ENCODE measurements at places on chromosomes 6 and 20.

- DNase-seq: no peak
Observed at GRCh38 chr20:21129861-21130260, 4.0 kb downstream of the KIZ start.

- no peak for DNase-seq
Observed at GRCh38 chr6:113458368-113459010, 398.7 kb upstream of the MARCKS start.

DNA sequence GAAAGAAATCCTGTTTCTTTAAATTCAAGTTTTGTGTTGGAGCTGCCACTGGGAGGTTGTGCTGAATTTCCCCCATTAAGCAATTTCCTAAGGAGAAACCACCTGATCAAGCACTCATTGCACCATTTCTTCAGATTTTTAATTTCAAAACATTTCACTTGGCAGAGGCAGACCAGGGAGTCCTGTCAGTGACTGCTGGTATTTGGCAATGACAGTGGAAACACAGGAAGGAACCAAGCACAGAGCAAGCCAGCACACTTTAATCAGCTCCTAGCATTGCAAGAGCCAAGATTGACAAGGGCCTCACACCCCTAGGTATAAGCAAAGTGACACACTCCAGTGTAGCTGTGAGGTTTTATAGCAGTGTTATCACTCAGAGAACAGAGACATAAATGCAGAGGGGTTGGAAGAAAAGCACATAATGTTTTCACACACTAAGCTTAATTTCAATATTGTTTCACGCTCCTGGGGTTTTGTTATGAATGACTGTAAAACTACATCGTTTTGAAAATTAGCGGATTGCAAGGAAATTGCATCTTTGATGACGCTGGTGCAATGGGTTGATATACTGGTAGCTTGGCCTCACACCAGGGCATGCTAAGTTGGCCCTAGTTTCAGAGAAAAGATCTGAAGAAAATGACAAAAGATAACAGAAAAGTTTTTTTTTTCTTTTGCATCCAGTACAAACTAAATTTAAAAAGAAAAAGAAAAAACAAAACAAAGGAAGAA, 768.4 kb downstream of the TFAP2A start:
- DNase-seq: no peak

DNA sequence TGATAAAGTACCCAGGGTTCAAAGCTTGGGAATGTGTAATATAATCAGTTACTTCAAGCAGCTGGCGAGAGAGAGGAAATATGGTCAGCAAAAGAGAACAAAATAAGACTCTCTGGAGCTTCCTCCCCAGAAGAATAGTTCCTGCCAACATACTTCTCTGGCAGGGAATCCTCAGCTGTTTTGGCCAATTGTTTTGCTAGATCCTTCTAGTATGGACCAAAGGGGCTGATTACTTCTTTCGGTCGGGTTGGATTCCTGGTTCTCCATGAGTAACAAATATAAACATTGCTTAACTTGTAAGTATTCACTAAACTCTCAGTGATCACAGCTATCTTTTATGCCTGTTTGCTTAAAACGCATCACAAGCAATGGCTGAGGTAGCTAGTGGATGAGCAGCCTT, 31.4 kb upstream of the FBXO9 start:
- DNase-seq: no peak
